Spleen (tissue), 13 donors: ENCODE measurements at places on chromosomes 5 and 9. TPM values are rescaled to one million over a fixed set of nuclear protein-coding genes. Genes with fewer than 3 reads are reported as not detected.

- H3K27me3 ChIP-seq, result no peaks in the 10 kb centered on the region
- no peaks in the 10 kb centered on the region for H3K4me1 ChIP-seq
- H3K27ac ChIP-seq, result no peak overlapping the region
- DNase-seq, result no peak
Observed at GRCh38 chr9:108552459-108553040, 303.2 kb downstream of the ACTL7B start.

GRCh38 chr9:86598411-86599239 is 244.4 kb upstream of the TUT7 start:
- H3K4me1 ChIP-seq, result no peaks in the 10 kb centered on the region
- H3K27ac ChIP-seq, result no peak overlapping the region
- H3K27me3 ChIP-seq, result no peaks in the 10 kb centered on the region
- no peak overlapping the region for H3K4me3 ChIP-seq
- no peaks in the 10 kb centered on the region for H3K36me3 ChIP-seq
- no peak for DNase-seq

DNA sequence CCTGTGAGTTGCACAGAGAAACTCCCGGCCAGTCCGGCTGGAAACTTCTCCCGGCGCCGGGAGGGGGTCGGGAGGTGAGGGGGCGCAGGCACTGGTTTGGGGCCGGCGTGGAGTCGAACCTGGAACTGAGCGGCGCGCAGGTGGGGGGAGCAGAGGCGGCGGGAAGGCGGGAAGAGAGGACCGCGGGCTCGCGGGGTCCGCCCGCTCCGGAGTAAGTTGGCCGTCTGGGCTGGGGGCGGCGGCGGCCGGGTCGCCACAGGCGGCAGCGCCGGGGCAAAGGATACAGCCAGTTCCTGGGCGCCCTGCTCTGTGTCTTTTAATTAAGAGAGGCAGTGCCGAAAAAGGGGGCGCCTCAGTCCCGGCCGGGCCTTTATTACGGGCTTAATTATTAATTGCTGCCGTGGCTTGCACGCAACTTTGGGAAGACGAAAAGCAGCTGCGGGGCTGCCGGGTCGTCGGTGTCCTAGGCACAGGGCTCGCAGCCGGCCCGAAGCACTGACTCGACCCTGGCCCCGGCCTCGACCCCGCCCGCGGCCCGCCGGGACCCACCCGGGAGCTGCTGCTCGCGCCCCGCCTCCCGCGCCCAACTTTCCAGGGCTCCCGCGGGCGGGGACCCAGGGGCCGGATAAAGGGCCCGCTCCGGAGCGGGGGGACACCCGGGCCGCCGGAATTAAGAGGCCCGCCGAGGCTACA is 1.1 kb downstream of the NTNG2 start:
- peaks cover 43% of the 10 kb centered on the region for H3K4me1 ChIP-seq
- peak overlapping the region; percentile 41 for H3K4me3 ChIP-seq
- peaks cover 97% of the 10 kb centered on the region for H3K27me3 ChIP-seq
- H3K36me3 ChIP-seq, result no peaks in the 10 kb centered on the region
- peak; percentile 80 for DNase-seq

DNA sequence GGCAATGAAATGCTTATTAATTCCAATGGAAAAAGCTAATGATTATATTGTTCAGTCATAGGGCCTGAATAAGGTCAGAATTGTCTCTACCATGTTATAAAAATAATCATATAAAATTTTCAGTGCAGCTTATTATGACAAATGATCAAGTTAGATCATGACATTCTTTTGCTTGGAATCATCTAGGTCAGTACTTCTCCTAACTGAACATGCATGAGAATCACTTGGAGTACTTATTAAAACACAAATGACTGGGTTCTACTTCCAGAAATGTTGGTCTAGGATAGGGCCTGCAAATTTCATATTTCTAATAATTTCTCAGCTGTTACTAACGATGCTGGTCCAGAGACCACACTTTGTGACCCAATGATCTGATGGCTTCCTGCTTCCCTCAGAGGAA is 806.0 kb upstream of the ZNF608 start:
- DNase-seq, result no peak
- no peak overlapping the region for H3K27ac ChIP-seq
- no peaks in the 10 kb centered on the region for H3K36me3 ChIP-seq
- no peak overlapping the region for H3K4me3 ChIP-seq

DNA sequence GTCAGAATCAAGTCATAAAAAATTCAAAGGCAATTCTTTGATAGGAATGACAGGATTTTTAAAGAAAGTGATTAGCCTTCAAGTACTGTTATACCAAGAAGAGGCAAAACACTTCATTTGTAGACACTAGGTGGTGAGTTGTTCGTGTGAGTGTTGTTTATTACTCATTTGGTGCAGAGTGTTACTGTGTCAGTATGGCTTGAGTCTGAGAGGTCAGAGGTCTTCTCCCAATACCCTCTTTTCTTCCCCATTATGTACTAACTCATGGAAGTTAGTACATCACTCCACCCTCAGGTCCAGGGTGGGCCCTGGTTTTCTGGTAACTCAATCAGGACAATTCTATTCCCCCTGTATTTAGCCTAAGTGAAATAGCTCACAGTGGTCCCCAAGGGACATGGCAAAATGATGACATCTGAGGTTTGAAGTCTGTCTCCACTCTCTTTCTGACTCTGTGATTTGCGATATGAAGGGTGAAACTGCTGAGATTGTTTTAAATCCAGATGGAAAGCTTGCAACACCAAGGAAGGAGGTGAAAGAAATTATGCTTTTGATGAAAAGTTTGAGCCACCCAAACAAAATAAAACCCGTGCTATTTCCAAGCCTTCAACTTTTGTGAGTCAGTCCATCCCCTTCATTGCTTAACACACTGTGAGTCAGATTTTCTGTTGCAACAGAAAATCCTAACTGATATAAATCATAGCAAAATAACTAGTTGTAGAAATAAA is 56.8 kb downstream of the NUDT12 start:
- H3K4me3 ChIP-seq, result no peak overlapping the region
- H3K27ac ChIP-seq, result no peak overlapping the region
- no peaks in the 10 kb centered on the region for H3K4me1 ChIP-seq
- H3K27me3 ChIP-seq, result no peaks in the 10 kb centered on the region

GRCh38 chr9:75369989-75370388 is 281.7 kb downstream of the OSTF1 start:
- no peaks in the 10 kb centered on the region for H3K4me1 ChIP-seq
- no peak overlapping the region for H3K4me3 ChIP-seq
- no peaks in the 10 kb centered on the region for H3K36me3 ChIP-seq

- H3K4me3 ChIP-seq, result no peak overlapping the region
- no peaks in the 10 kb centered on the region for H3K4me1 ChIP-seq
- no peak for DNase-seq
- H3K27ac ChIP-seq, result no peak overlapping the region
Observed at GRCh38 chr9:27683181-27683580, 109.9 kb upstream of the C9orf72 start.

- peaks cover 8% of the 10 kb centered on the region for H3K27me3 ChIP-seq
- H3K4me1 ChIP-seq, result no peaks in the 10 kb centered on the region
- DNase-seq, result peak; percentile 50
- no peak overlapping the region for H3K27ac ChIP-seq
Observed at GRCh38 chr9:138052322-138052615, 174.7 kb downstream of the CACNA1B start.

- H3K4me3 ChIP-seq, result no peak overlapping the region
- no peak for DNase-seq
- no peak overlapping the region for H3K27ac ChIP-seq
- no peaks in the 10 kb centered on the region for H3K4me1 ChIP-seq
Observed at GRCh38 chr5:72878854-72879253, 62.4 kb downstream of the TNPO1 start.

DNA sequence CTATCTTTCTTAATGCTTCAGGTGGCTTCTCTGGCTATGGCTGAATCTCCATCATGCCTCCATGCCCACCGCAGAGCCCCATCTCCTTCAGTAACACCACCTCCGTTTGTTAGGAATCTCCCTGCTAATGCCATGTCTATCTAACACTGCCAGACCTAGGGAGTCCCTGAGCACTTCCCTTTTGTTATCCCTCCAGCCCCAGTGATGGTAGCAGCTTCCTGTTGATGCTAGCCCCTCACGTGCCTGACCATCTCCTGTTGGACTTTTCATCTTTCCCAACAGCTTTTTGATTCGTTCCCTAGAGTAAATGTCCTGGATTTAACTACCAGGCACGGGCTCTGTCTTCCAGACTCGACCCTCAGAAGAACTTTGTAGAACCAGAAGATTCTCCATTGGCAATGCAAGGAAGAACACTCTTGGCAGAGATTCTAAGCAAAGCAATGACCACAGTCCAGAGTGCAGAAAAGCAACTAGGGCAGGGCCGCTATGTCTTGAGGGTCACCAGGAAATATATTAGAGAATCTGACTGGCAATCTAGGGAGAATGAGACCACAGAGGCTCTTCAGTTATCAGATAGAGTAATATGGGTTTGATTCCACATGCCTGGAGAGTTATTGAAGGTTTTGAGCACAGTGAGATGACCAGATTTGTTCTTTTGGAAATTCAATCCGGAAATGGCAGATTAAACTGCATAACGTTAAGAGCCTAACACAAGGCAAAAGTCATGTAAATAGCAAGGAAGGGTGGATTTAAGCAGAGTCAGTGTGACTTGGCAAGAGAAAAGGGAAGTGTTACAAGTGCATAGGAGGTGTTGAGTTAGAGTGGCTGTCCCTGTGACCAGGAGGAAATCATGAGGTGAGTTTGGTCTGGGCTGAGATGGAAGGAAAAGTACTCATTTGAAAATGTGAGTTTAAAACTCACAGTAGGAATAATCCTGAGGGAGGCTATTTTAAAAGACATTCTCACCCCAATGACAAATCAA is 555.2 kb downstream of the ACTL7B start:
- H3K27me3 ChIP-seq, result no peaks in the 10 kb centered on the region
- no peak for DNase-seq
- H3K36me3 ChIP-seq, result no peaks in the 10 kb centered on the region
- peaks cover 26% of the 10 kb centered on the region for H3K4me1 ChIP-seq
- peak overlapping the region; percentile 78 for H3K27ac ChIP-seq

- H3K27me3 ChIP-seq, result peaks cover 13% of the 10 kb centered on the region
- peak; percentile 81 for DNase-seq
- H3K4me1 ChIP-seq, result peaks cover 34% of the 10 kb centered on the region
- no peaks in the 10 kb centered on the region for H3K36me3 ChIP-seq
- no peak overlapping the region for H3K27ac ChIP-seq
- no peak overlapping the region for H3K4me3 ChIP-seq
Observed at GRCh38 chr9:137429974-137430722, 7.0 kb downstream of the NOXA1 start.

DNA sequence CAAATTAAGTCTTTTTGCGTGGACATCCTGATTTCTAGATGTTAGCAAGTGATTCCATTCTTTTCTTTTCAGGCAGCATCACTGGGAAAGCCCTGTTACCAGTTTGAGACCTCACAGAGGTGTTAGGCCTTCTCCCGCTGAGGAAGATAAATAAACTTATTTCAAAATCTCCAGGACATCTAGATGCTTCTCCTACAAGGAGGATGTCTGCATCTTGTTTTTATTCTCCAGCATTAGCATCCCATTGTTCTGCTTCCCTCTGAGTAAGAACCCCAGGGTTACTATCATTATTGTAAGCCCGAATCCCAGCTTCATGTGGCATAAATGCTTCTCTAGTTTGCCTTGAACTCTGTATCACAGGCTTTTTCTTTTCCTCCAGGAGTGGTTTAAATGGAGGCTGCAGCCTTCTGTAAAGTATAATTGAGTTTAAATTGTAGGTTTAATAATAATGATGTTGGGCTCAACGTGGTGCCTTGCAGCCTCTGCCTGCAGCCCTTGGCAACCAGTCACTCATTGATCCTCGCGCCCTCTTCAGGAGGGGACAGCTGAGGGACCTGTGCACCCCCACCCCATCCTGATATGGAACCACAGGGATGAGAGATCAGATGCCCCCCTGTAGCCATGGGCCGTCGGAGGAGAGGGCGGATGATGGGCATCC is 114.9 kb downstream of the PDZD2 start:
- no peaks in the 10 kb centered on the region for H3K27me3 ChIP-seq
- no peak overlapping the region for H3K27ac ChIP-seq
- DNase-seq, result no peak
- H3K36me3 ChIP-seq, result no peaks in the 10 kb centered on the region

DNA sequence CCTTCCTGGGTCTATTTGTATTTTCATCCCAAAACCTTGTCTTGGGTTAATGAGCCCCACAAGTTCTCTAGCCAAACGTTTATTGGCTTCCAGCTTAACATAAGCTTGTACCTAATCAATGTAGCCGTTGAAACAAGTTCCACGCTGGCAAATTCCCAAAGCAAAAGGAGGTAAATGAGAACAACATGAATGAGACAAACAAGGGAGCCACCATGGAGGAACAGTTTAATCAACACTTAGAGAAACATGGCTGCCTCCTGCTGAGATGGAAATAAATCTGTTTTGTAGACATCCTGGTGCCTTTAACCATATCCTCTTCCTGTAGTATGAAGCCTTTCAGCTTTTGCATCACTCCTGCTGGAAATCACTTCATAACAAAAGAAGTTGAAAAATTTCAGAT is 166.6 kb upstream of the NFIB start:
- no peaks in the 10 kb centered on the region for H3K4me1 ChIP-seq
- H3K36me3 ChIP-seq, result no peaks in the 10 kb centered on the region
- no peak for DNase-seq
- no peak overlapping the region for H3K27ac ChIP-seq
- H3K27me3 ChIP-seq, result no peaks in the 10 kb centered on the region
- H3K4me3 ChIP-seq, result no peak overlapping the region

DNA sequence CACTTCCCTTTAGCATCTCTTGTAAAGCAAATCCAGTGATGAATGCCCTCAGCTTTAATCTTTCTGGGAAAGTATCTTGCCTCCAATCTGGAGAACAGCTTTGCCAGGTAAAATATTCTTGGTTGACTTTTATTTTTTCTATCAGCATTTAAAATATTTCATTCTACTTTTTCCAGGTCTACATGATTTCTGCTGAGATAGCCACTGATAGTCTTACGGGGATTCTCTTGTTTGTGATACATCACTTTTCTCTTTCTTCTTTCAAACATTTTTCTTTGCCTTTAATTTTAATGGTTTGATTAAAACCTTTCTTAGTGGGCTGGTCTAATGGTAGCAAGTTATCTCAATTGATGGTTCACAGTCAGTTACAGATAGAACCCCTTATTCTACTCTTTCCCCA is 33.9 kb upstream of the FAM120A start:
- H3K4me1 ChIP-seq, result no peaks in the 10 kb centered on the region
- no peaks in the 10 kb centered on the region for H3K36me3 ChIP-seq
- H3K27ac ChIP-seq, result no peak overlapping the region
- H3K27me3 ChIP-seq, result no peaks in the 10 kb centered on the region
- no peak for DNase-seq

The SARDH gene
- 4.5 TPM for total RNA-seq

The TNFAIP8 gene
- 102 TPM for total RNA-seq

The KCNIP1 gene
- 5.7 TPM for total RNA-seq

The TTC39B gene
- total RNA-seq, result 16.8 TPM

The GPR21 gene
- 3.0 TPM for total RNA-seq

The MARCHF3 gene
- 13.2 TPM for total RNA-seq

The IL13 gene
- total RNA-seq, result not detected

The SLC25A2 gene
- total RNA-seq, result 1.2 TPM

The TAS2R1 gene
- not detected for total RNA-seq

The PCDHGB3 gene
- 4.1 TPM for total RNA-seq

The PCDHA8 gene
- total RNA-seq, result not detected

The TEX48 gene
- total RNA-seq, result not detected
